ENCODE measurements at places on chromosomes 2 and 18.

DNA sequence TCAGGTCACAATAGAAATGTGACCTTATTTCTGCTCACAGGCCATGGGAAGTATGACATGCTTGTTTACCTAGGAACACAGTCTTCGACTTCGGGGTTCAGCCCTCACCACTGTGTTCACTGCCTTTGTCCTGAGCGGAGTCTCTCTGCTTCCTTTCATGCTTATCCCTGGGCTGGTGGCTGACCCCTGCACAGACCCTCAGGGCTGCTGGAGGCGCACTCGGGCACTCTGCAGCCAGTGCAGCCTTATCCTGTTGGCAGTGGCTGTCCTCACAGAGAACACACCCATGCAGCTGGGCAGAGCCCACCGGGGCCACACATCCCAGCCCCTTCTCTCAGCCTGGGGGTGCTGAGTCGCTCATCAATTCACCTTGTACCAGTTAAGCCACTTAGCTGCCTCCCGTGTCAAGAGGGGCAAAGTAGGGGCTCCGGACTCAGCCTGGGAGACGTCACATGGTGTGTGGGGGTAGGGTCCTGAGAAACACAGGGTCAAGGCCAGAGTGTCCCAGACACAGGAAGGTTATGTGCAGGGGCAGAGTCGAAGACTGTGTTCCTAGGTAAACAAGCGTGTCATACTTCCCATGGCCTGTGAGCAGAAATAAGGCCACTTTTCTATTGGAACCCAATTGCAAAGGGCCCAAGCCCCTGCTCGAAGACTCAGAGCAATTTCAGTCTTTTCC is 107.5 kb downstream of the FAM210A start:
- no peak for DNase-seq

GRCh38 chr2:27606611-27607010 is 22.2 kb downstream of the CCDC121 start:
- DNase-seq: no peak

DNA sequence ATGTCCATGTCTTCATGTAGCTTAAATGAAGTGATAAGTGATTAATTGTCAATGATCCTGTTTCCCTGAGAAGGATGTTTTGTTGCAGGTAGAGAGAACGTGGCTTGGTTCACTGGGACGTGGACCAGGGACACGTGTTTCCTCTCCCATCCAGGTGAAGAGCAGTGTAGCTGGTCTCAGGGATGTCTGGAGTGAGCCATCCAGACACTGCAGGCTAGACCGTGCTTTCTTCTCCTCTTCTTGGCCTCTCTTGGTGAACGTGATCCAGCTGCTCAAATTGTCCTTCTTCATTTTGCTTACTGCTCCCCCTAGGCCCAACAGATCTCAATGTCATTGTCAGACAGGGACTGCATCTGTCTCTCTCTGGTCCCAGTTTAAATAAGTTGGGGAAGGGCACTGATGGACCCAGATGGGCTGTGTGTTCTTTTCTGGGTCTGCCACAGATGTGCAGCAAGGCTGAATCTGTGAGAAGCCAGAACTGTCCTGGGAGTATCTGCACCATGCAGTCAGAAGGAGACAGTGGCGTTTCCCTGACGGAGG is 263.8 kb downstream of the CYRIA start:
- no peak for DNase-seq

DNA sequence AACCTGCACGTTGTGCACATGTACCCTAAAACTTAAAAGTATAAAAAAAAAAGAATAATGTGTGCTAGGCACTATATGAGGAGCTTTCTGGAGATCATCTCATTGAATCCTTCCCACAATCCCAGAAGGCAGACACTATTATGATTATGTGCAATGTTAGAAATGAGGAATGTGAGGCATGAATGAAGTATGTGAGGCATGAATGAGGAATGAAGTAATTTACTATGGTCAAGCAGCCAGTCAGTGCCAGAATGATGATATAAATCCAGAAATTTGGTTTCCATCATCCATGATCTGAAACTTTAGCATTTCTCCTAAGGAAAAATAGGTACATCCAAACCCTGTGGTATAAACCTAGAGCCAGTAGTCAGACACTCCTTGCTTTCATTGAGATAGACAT is 42.0 kb downstream of the CCDC148 start:
- DNase-seq: no peak

DNA sequence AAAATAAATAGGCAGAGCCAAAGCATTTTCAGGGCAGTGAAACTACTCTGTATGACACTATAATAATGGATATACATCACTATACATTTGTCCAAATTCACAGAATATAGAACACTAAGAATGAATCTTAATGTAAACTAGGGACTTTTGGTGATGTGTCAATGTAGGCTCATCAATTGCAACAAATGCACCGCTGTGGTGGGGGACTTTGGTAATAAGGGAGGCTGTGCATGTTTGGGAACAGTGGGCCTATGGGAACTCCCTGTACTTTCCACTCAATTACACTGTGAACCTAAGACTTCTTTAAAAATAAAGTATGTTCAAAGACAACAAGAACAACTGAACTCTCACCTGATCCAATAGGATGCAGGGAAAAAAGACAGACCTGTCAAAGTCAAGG is 220.7 kb downstream of the CMPK2 start:
- no peak for DNase-seq

GRCh38 chr2:109231428-109231827 is 102.4 kb downstream of the SH3RF3 start:
- DNase-seq: no peak

DNA sequence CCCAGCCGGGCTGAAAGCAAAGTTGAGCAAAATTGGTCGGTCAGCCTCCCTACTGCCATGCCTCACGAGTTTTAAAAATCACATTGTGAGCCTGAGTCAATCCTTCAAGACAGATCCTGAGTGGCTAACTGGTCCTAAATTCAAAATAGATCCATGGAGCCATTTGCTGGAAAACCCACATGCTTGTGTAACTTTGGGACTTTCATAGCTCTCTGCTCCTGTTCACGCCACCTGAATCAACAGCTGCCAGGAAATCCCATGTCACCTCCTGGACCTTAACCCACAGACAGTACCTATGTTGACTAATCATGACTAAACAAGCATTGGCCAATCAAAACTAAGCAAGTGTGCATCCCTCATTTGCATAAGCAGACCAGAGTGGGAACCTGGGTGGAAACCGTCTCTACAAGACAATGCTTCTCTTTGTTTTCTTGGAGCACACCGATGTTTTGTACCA is 42.8 kb upstream of the LDLRAD4 start:
- no peak for DNase-seq

- DNase-seq: no peak
Measured at GRCh38 chr2:20186078-20186854, 38.7 kb downstream of the SDC1 start.

DNA sequence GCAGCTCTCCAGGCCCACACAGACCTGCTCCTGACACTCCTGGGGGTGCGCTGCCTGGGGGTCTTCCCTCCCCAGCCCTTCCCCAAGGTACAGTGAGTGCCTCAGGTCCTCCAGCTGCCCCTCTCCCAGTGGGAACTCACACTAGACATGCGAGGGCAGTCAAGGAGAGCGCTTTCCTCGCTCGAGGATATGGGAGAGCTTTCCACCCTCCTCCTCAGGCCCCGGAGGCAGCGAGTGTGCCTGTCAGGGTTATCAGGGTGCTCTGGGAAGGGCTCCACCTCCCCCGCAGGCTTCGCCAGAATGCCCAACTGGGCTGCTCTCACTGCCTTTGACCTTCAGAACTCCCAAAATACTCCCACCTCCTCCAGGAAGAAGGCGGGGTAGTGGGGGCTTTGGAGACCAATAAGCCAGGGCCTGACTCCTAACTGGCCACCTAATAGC is 85.7 kb upstream of the LAPTM4A start:
- no peak for DNase-seq

DNA sequence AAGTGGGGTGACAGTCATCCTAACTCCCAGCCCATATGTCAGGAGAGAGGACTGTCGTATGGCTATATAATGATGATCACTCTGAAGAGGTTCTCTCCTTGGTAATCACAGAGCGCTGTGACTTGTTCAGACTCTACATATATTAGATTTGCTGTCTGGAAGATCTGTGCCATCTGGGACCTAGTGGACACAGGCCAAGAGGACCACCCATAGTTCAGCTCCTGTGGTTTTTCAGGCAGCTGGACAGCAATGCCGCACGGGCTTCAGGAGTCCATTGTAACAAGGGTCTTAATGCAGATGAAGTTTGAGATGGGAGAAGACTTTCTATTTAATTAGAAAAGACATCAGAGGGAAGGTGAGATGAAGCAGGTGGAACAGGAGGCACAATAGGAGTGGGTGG is 40.1 kb upstream of the EPHA4 start:
- DNase-seq: no peak

DNA sequence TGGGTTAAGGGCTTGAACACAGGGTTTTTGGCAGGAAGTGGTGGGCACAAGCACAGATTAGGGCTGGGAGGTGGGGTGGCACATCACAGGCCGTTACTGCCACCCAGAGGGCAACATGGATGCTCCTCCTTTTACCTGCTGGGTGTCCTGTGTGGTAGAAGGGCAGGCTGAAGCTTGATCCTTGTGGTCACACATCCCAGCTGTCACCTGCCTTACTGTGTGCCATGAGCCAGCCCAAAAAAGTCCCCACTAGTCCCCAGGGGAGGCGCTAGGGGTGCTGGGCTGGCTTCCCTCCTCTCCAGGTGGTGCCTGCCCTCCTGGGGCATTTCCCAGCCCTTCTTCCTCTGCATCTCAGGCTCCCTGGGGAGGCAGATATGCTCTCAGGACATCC is 50.5 kb upstream of the ALPP start:
- no peak for DNase-seq

- DNase-seq: peak; percentile 50
Measured at GRCh38 chr2:42021464-42021863, 26.4 kb upstream of the PKDCC start.

DNA sequence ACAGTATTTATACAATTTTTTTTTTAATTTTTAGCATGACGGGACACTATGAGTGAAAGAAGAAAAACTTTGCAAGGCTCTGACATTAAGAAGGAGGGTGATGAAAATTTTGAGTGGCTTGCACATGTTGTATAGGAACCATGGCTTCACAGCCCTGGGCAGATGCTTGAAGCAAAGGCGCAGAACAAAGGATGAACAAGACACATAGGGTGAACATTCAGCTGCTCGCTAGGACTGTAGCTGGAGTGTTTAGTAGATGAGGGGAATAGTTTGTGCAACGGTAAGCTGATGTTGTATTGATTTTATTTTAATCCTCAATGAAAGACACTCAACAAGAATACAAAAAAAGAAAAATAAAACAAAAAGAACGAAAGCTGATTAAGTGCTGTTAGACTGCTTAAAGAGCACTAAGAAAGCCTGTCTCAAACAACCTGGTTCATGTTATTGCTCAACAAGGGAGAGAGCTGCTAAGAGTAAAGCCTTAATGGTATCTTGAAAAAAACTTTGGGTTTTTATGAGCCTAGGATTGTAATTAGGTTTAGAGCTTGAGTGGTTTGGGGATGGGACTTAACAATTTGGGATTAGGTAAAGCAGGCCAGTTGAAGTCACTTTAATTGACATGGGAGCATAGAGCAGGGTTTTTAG is 41.2 kb upstream of the GCFC2 start:
- peak; percentile 78 for DNase-seq

GRCh38 chr2:100039291-100039980 is 103.0 kb downstream of the AFF3 start:
- no peak for DNase-seq

- no peak for DNase-seq
Measured at GRCh38 chr2:180728928-180729559, 251.4 kb upstream of the UBE2E3 start.

DNA sequence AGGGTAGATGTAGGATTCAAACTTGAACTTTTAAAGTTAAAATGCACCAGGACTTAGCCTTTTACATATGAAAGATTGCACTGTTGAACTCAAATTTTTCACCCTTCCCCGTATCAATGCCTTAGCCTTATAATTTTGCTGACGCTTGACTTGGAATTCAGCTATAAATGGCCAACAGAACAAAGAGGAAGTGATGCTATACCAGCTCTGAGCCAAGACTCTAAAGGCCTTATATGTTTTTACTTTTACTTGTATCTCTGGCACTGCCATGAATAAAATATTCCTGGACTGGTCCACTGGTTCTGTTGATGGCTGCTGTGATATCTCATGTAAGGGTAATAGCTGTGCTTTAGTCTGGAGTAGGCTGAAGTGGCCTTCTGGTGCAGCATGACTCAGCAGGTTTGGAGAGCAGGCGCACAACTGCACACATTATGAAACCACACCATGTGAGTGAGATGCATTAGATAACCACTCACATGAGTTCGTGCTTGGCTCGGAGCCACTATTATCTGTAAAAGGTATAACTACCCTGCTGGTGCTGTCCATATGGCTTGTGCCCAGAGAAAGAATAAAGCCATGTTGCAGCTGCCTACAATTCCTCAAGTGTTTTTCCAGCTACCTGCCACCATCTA is 8.4 kb upstream of the IER3IP1 start:
- DNase-seq: peak; percentile 22

DNA sequence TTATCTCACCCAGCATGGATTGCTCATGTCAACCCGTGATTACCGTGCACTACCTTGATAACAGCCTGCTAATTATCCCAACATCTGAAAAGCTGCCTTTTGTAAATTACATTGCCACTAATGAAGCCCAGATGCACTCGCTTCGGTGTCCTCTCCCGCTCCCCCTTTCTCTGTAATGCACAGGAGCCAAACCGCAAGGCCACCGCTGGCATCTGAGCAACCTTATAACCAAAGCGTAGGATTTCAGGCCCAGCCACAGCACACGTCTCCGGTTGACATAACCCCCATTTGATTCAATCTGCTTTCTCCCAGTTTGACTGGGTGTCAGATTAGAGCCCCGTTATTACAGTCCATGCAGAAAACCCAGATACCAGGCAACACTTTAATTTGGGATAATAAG is 341.2 kb downstream of the ALK start:
- DNase-seq: no peak

DNA sequence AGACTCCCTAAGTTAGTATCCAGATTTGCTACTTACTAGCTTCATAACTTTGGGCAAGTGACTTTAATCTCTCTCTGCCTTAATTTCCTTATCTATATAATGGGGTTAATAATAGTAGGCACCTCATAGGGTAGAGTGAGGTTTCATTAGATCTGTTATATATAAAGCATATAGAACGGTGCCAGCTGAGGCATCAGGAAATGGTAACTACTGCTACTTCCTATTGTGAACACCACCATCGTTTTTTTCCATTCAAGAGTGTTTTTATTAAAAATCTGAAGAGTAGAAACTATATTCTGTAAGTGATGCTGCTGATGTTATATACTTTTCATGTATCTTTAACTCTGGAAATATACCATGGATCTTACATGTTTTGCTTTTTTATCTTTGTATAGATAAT is 44.3 kb downstream of the MALT1 start:
- DNase-seq: no peak

- no peak for DNase-seq
Measured at GRCh38 chr2:17821535-17822444, 5.5 kb downstream of the MSGN1 start.

- no peak for DNase-seq
Measured at GRCh38 chr2:65128297-65129190, 1.4 kb downstream of the RAB1A start.

DNA sequence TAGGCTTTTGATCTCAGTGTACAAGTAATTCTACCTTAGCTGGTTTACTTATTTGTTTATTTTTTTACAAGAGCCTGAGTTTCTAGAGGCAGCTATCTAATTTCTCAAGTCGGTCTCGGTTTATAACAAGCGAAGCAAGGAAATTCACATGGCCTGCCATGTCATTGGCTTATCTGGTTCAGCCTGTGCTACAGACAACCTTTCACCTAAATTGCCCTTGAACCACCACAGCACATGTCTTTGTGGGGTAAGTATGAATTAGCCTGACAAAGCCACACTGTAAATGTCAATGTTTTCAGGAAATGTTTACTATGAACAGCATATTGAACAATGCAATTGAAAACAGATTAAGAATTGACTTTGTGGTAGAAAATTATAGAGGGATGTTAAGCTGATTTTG is 167.1 kb downstream of the PID1 start:
- DNase-seq: no peak

Data from WERI-Rb-1 (cell line).